Effector memory CD4-positive, alpha-beta T cell (primary cell): ENCODE measurements at places on chromosomes 16 and 17.

- DNase-seq = no peak
Measured at GRCh38 chr16:51565184-51565583, 414.1 kb upstream of the SALL1 start.

- DNase-seq = no peak
Measured at GRCh38 chr17:28228986-28229729, 89.8 kb upstream of the TMEM97 start.

- DNase-seq = no peak
Measured at GRCh38 chr16:4523686-4524085, 14.9 kb downstream of the CDIP1 start.

DNA sequence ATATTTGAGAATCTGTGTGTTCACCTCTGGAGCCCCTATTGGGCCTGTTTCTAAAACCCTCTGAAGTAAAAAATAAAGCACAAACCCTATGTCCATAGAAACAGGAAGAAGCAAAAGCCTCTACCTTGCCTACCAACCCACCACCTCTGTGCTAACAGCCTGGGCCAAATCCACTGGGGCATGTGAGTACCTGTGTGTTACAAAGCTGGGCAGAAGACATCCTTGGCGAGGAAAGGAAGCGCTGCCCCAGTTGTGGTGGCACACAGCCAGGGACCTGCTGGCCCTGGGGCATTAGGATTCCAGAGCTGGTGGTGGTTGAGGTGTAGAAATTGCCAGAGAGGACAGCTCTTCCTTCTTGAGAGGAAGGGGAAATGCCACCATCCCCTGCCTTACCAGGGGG is 30.0 kb downstream of the MYO18A start:
- DNase-seq = no peak

DNA sequence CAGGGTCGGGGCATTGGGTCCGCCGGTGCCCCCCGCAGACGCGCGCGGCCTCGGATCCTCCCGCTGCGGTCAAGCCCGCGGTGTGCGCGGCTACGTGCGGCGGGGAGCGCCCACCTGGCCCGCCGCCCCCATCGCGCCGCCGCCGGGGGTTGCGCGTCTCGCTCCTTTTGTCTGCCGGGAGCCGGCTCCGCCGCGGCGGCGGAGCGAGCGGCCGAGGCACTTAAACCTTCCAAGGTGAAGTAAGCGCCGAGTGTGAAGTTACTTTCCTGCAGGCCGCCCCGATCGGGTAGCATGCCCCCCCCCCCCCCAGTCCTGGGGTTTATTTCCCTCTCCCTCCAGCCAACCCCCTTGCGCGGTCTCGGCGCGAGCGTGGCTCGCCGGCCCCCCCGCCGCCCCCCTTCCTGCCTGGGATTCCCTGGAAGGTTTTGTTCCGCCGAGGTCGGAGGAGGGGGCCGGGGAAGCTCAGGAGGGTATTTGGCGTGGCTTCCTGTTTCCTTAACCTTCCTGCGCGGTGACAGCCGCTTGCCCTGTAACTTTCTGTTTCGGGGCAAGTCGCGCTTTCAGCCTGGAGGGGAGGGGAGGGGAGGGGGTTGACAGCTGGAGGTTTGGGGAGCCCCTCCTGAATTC is 56.6 kb upstream of the GSE1 start:
- peak; percentile 28 for DNase-seq

GRCh38 chr16:88846088-88846487 is 10.7 kb downstream of the GALNS start:
- DNase-seq = no peak

DNA sequence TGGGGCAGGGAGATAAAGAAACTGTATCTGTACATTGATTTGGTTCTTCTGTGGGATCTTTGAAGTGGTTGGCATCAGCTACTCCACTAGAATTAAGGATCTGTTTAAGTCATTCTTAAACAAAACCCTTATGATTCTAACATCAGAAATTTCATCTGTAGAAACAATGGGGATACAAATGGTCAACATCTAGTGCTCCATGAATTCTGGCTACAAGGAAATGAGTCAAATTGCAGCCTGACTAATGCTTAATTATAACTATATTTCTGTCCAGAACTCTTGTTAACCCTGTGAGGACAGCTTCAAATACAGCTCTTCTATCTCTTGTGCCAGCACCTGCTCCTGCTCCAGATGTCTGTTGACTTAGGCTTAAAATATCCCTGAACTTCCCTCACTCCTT is 13.9 kb upstream of the GINS3 start:
- no peak for DNase-seq

DNA sequence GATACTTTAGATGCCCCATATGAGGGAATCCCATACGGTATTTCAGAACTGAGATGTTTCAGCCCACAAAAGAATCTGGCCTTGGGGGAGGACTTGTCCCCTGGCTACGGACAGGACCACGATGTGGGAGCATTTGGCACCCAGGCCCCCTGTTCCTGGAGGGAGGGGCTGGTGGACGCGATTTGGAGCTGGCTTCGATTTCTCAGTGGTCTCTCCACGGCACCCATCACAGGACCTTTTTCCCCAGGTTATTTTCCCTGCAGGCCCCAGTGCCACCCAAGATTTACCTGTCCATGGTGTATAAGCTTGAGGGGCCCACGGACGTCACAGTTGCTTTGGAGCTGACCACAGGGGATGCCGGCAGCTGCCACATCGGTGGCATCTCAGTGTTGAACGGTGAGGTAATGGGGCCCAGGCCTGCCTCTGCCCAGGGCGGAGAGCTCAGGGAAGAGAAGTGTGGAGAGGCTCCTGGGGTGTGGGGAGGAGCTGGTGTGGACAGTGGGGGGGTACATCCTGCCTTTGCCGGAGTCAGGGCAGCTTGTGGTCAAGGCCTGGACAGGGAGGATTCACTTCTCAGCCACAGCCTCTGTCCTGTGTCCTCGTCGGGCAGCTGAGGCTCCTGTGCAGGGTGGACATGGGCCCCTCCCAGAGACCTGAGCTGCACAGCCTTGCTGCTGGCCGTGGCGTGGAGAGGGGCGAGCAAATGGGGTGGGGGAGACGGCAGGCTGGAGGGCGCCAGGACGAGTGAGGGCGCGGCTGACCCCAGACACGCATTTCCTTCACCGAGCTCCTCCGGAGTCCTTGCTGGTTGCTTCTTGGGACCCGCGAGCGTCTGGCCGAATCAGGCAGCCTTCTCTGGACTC is 9.9 kb downstream of the ENGASE start:
- no peak for DNase-seq

DNA sequence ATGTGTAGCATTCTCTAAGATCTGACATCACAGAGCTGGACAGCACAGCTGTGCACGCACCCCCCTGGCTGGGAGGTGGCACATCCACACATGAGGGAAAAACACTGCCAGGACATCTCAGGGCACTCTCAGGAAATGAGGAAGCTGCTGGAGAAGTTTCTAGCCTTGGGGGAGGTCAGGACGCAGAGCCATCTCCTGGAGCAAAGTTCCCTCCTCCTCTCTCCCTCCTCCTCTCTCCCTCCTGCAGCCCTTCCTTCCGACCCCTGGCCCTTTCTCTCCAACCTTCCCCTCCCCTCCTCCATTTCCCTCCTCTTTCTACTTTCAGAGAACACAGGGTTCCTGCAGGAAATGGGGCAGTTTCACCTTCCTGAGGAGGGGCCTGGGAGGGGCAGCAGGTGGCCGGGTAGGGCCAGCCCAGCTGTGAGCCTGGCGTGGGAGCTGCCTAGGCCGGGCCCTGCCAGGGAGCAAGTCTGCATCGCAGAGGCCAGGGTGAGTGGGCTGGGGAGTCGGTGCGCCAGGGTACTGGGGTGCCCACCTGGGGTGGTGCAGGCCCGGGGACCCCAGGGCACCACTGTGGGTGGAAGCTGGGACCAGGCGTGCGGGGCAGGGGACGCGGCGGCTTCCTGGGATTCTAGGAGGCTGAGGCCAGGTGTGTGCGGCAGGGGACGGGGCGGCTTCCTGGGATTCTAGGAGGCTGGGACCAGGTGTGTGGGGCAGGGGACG is at the start of gene DPEP1:
DPEP1 (plus strand) TSS at position 412 of the 723 bp plus-strand sequence. CDS start 16,769 bp downstream, outside the sequence.
- no peak for DNase-seq

DNA sequence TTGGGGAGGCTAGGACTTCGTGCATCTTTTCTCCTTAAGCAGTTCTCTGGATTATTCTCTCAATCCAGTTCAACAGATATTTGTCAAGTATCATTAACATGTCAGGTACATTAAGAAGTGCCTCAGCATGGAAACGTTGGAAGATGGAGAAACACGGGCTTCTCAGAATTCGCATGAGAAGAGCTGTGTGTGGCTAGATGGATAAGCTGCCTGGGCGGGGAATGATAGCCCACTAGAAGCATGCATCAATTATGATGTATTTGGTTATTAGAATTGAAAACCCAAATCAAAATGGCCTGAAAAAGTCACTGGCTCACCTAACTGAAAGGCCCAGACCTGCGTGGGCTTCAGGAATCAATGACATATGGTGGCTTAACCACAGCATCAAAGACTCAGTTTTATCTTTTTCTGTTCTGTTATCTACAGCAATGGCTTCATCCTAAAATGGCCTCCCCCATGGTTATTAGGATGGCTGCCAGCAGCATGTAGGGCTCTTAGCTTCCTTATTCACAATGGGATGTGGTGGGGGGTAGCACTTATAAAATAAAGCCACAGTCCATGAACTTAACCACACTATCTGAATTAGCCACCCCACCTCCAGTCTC is 43.9 kb downstream of the MMD start:
- DNase-seq = no peak

DNA sequence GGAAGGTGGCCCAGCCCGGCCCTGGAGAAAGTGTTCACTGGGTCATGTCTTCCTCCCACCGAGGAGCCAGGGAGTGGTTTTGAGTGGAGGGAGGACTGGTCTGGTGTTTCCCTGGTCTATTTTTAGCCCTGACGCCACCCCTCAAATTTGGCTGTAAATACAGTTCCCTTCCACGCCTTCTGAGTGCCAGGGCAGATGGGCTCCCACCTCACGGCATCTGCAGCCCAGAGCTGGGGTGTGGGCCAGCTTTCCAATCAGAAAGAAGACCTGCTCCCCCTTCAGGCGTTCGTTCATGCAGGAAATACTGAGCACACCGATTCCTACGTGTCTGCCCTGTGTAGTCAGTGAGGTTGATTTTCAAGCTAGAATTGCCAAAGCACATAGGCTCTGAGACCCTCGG is 53.7 kb downstream of the SNX20 start:
- no peak for DNase-seq

GRCh38 chr16:55169780-55170179 is 154.2 kb upstream of the IRX6 start:
- DNase-seq = no peak

DNA sequence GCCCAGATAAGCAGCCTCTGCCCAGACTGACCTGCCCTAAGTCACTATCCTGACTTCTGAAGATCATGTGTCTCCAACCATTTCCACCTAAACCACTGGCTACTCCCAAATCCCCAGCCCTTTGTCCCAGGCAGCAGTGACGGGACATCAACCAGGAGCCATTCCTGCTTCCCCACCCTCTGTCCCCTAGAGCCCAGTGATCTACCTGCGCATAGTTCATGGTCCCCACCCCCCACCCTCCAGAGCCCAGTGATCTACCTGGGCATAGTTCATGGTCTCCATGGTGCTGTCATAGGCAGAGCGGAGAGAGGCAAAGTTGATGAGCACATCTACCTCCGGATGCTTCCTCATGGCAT is 26.8 kb downstream of the ACLY start:
- no peak for DNase-seq

DNA sequence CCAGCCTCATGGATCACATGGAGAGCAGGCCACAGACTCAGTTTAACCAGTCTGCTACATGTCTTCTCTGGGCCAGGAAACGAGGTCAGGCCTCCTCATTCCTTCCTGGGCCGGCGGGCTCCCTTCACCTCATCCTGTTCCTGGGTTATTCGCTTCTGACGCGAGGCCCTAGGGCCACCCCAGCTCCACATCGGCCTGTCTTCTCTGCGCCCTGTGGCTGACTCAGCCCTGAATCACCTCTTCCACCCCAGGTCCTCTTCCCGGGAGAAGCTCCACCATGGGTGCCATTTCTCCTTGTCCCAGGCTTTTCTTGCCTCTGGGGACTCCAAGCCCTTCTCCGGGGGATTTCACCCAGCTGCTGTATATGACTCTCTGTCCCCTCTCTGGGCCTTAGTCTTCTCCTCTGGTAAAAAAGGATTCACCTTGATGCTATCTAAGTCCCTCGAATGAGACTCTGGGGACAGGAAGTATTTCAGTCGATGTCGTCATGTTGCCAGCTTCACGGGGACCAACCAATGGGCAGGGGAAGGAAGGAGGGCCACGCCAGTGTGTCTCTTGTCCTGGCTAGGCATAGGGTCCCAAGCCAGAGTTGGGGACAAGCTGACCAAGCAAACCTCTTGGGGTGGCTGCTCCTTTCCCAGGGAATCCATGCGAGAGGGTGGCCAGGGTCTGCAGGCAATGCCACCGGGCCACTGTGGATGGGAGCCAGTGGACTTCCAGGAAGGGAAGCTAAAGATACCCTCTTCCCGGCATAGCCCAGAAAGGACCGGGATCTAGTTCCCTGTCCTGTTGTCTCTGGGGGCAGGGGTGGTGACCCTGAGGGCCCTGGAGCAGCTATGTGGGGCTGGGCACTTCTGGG is 58.7 kb downstream of the SOCS3 start:
- no peak for DNase-seq

GRCh38 chr17:78969865-78970264 is 9.9 kb downstream of the LGALS3BP start:
- DNase-seq = no peak

DNA sequence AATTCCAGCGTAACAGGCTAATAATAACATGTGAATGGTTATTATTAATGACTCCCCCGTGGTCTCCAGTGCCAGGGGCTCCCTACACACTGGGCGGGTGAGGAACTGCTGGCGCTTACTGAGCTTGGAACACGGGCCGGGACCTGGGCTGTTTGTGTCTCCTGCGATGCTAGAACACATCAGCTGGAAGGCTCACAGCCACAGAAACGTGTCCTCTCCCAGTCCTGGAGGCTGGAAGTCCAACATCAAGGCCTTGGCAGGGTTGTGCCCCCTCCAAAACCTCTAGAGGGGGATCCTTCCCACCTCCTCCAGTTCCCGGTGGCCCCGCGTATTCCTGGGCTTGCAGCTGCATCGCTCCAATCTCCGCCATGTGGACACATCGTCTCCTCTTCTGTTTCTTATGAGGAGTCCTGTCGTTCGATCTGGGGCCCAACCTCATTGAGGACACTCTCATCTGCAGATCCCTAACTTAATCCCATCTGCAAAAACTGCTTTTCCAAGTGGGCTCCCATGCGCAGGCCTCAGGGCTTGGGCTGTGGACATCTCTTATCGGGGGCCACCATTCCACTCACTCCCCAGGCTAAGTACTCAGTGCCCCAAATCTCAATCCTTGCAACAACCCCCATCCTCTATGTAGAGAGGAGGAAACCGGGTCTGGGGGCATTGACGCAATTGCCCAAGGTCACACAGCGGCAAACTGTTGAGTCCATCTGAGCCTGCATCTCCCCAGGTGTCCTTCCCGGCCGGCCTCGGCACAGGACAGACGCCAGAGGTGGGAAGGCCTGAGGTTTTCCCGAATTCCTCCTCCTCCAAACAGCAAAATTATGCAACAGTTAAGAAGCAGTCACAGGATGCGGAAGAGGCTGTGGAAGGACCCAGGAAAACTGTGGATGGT is 193.9 kb downstream of the IRF8 start:
- DNase-seq = no peak

GRCh38 chr16:16830401-16830800 is 451.5 kb downstream of the NPIPA7 start:
- no peak for DNase-seq

GRCh38 chr17:73960469-73960868 is 243.0 kb upstream of the RPL38 start:
- no peak for DNase-seq
